ENCODE measurements at places on chromosomes 1 and 21.

- no peak for DNase-seq
These were observed 16.4 kb upstream of the ZNF281 start for GRCh38 chr1:200426196-200426595.

DNA sequence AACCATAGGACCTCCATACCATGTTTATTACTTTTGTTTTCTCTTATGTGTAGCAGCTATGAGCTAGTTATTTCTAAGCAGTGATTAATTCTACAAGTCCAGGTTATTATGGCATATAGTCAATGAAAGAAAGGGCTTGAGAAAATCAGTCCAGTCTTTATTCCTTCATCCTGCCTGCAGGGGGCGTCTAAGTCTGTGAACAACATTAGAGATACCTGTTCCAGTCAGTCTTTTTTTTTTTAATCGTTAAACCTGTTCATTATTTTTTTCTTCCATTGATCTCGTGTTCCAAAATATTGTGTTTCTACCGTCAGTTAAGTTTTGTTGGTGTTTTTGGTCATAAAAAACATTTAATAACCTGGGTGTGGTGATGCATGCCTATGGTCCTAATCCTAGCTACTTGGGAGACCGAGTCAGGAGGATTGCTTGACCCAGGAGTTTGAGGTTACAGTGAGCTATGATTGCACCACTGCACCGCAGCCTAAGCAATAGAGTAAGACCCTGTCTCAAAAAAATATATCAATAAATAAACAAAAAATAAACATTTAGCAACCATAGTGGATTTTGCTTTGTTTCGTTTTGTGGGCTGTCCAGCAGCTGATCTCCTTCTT lies 29.4 kb upstream of the CD2 start:
- peak; percentile 83 for DNase-seq

- DNase-seq = no peak
These were observed 35.5 kb downstream of the MRAP start for GRCh38 chr21:32333953-32334673.

- no peak for DNase-seq
These were observed 18.9 kb downstream of the SPATA46 start for GRCh38 chr1:162357681-162358266.

DNA sequence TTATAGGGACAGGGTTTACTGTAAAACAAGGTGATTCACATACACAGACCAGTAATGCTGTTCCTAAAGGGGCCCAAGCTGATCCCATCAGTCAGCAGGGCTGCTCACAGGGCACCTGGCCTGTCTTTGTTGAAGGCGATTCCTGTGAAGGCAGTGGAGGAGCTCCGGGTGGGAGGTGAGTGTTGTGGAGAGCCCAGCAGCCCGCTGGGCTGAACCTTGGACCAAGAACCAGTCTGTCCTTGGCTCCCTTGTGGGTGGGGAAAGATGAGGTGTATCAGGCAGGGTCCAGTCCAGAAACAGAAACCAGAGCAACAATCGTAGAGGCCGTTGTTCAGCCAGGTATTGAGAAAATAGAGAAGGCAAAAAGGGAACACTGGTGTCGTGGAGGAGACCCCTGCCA lies 12.5 kb downstream of the PDXK start:
- DNase-seq = no peak

DNA sequence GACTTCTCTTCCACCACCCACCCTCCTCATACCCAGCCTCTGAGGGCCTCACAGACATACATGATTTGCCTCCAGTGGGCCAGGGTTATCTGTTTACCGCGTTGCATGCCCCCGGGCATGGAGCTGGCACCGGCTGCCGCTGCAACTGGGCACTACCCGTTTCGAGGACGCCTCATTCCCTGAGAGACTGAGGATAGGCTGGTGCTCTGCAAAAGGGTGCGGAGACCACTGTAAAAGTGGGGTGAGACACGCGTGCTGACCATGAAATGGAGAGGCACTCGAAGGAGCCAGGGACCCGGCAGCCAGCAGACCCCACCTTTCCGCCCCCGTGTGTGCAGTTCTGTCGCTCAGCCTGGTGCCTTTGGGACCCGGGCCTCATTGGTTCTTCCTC lies 20.6 kb downstream of the TP73 start:
- no peak for DNase-seq

All from CD8-positive, alpha-beta T cell (primary cell).